ENCODE measurements at places on chromosomes 5 and 9.

- no peak for DNase-seq
These were observed 7.7 kb downstream of the FBXO38 start for GRCh38 chr5:148391422-148391821.

- DNase-seq, result peak; percentile 37
These were observed 10.6 kb downstream of the PRR7 start for GRCh38 chr5:177456976-177457851.

GRCh38 chr9:95239071-95239470 lies 78.4 kb downstream of the FANCC start:
- no peak for DNase-seq

DNA sequence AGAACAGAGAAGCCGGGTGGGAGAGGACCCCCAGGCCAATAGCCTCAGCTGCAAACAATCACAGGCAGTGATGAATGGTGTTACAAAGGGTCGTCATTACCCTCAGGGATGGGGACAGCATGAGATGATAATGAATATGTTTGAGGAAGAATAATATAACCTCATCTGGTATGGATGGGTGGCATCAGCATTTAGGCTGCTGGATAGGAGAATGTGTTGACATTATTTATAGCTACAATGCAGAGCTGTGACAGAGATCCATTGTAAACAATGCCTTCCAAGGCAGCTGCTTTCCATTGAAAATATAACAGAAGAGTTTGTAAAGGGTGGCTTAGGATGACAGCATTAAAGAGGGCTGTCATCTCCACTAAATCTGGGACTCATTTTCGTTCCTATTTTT lies 365.5 kb downstream of the KCNN2 start:
- no peak for DNase-seq

DNA sequence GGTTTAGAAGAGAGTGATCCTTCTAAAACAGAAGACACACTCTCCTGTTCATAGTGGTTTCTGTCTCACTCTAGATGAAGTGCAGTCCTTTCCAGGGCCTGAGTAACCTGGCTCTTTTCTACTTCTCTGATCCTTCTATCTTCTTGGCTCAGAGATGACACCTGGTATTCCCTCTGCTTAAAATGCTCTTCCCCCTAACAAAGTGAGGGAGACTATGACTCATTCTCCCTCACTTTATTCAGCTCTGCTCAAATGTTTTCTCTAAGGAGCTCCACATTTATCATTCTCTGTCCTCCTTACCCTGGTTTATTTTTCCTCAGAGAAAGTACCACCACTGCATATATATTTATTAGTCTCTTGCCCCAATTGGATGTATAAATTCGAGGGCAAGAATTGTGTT lies 24.6 kb downstream of the TUT7 start:
- no peak for DNase-seq

DNA sequence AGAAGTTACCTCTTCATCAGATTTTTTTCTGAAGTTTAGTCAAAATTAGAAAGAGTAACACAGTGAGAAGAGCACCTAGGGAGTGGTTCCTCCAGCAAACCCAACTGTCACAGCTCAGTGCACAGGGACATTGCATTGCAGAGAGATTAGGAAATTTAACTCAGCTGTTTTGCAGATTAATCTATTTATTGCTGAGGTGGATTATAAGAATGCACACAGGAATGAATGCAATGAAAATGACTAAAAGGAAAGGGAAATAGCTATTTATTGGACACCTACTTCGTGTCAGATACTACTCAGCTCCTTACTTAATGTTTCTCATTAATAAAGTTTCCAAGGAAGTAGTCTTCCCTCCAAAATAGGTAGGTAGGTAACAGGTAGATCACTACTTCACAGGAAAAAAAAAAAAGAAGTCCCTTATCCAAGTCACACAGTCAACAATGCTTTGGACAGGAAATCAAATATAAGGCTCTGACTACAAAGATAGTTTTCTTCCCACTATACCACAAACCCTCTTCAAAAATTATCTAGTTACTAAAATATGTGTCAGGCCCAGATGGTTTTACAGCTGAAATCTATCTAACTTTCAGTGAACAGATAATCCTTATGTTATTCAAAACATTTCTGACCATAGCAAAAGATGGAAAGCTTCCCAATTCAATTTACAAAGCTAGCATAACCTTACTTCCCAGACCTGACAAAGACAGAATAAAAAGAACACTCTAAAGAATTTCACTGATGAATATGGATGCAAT lies 442.2 kb upstream of the MPDZ start:
- DNase-seq, result no peak

DNA sequence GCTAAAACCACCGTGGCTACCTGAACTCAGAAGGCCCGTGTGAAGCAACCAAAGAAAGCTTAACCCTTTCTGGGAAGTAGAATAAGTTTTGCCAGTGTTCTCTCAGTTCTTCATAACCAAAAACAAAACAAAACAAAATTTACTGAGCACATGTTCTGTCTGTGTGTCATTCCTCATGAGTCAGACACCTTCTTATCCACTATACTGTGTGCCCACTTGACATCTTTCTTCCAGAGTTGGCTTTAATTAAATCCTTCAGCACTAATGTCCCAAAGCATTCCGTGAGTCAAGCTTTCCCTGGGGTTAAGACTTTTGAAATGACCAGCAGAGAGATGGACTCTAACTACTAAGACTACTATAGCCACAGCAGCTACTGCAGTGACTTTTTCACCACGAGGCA lies 61.3 kb downstream of the GLIS3 start:
- DNase-seq, result no peak

- DNase-seq, result no peak
These were observed 13.8 kb downstream of the PSD2 start for GRCh38 chr5:139809331-139809810.

DNA sequence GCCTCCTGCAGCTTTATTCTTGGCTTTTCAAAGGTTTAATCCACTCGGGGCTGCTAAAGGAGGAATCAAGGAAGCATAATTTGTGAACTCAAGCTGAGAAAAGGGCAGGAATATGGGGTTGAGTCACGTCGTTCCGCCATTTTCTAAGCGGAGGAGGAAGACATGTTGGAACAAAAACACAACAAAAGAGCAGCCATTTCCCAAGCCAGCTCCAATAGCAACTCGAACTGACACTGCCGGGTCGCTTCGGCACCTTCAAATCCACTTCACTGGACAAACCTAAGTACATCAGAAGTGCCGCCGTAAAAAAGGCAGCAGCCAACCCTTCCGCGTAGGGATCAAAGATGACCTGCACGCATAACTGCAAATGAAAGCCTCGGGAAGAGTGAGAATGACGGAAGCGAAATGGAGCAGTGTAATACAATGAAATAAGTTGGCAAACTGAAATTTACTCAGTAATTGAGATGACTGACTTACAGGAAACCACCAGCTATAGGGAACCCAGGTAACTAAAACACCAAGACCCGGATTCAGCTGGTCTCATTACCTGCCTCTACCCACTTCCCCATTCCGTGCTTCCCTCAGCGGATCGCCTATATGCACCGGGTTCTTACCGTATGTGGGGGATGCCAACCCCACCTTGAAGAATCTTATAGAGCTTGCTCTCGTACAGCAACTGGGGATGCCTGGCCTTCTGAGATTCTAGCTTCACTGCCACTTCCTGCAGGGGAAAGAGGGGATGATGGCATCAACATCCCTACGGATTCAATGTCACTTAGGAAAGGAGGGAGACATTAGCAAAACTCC lies 1.6 kb downstream of the CSNK1A1 start:
- no peak for DNase-seq

- peak; percentile 14 for DNase-seq
These were observed at the start of gene TMOD1 for GRCh38 chr9:97501177-97501971. TSS of gene TMOD1 (plus strand) at chr9:97501666. CDS start at chr9:97524189, 22,523 bp downstream.

DNA sequence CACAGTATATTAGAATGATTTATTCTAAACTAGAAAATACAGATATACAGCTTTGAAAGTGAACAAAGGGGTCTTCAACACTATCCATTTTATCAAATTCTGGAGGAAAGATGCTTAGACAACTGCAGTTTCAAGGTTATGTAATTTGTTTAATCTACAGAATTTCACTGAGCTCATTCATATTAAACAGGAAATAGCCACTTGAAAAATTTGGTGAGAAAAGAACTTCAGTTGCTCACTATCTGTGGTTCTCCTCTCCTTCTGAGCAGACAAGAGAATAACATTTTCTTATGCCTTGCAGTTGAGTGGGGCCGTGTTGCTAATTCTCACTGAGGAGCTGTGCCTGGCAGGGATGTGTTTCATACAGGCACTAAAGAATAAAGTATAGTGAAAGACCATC lies 1428.2 kb downstream of the CDH12 start:
- DNase-seq, result no peak

DNA sequence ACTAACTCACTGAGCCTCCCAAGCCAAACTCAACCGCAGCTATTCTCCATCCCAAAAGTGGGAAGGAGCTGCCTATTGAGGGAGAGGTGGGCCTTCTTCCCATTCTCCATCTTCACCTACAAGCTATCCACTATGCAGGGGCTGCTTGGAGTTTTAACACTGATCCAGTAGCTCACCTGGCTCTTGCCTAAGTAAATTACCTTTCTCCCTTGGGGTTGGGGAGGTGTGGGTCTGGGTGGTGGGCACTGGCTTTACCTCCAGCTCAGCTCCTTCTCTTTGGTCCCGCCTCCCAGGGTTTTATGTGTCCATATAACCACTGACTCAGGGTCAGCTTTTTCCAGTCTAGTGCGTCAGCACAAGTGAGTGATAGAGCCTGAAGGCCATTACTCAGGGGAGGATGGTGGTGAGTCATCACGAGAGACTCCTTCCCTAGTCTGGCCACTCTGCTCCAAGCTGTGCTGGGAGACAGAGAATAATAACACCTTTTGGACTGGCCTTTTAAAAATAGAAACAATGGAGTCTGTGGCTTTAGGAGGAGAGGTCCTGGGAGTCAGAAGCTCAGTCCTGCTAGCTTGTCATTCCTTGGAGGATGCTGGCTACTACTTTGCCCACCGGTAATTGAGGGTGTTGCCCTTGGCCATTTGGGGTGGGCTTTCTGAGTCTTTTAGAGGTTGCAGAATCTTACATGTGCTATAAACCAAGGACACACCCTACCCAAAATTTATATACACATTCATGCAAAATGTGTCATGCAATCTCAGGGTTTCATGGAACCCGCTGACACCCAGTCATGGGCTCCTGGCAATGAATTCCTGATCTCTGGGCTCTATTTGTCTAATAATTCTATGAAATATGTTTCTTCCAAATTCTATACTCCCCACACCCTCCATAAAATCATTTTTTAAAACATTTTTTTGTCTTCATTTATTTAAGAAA lies 35.6 kb upstream of the ATP6V1G1 start:
- no peak for DNase-seq

DNA sequence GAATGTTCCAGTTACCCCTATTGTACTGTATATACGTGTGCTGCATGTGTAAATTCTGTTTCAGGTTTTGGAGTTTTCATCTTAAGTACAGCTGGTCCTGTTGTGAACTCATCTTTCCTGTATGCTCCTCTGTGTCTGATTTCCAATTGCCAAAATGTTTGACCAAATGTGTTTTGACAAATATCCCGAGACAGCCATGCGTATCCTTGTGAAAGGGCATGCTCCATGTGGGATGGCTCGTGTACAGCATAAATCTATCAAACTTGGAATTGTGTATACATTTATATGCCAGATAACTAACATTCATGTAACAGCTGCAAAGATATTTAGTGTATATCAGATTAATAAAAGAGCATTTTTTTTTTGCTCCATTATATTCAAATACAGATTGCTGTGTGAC lies 69.5 kb upstream of the IQGAP2 start:
- no peak for DNase-seq

GRCh38 chr9:121233906-121234831 lies 32.5 kb upstream of the RAB14 start:
- DNase-seq, result no peak

DNA sequence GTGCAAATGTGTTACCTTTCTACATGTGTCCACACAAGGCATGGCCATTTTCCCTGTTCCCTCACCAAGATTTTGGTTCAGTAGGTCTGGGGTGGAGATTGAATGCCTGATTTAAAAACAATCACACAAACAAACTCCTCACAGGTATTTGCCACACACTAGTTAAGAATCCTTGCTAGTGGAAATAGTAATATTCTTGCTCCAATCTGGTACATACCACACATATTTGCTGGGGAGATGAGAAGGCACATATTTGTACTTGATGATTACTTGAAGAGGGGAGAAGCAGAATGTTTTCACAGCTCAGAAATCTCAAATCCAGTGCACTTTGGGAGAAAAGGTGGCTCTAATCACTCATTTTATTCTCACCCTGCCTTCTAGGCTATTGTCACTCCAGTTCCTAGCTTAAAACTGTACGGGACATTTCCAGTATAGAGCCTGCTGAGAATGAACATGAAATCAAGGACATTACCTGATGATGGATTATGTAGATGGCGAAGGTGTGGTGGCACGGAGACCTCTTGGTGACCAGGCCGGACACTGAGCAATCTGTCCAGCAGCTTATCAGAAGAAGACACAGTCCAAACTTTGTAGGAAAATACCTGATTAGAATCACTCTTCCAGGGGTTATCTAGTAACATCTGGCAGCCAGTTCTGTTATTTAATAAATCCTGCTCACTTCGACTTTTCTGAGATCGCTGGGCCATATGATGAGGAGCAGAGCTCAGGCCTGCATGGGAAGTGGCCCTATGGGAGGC lies 116.1 kb upstream of the IL6ST start:
- DNase-seq, result no peak

DNA sequence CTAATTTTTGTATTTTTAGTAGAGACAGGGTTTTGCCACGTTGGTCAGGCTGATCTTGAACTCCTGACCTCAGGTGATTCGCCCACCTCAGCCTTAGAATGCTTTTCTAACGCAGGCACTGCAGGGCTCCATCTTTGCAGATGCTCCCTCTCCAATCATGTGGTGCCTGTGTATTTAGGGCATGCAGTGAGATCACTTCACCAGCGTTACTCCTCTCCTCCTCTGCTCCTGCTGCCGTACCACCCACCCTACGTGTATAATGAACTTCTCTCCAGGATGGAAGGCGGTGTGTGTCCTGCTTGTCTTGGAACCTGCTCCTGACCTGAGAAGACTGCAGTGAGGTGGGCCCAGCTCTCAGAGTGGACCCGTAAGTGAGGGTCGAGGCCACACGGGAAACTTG lies 13.6 kb upstream of the CFAP157 start:
- no peak for DNase-seq

- no peak for DNase-seq
These were observed 6.2 kb downstream of the REEP5 start for GRCh38 chr5:112915831-112916230.

GRCh38 chr5:148880197-148880596 lies 53.8 kb downstream of the ADRB2 start:
- no peak for DNase-seq

GRCh38 chr9:101139082-101139481 lies 110.6 kb downstream of the PLPPR1 start:
- no peak for DNase-seq

DNA sequence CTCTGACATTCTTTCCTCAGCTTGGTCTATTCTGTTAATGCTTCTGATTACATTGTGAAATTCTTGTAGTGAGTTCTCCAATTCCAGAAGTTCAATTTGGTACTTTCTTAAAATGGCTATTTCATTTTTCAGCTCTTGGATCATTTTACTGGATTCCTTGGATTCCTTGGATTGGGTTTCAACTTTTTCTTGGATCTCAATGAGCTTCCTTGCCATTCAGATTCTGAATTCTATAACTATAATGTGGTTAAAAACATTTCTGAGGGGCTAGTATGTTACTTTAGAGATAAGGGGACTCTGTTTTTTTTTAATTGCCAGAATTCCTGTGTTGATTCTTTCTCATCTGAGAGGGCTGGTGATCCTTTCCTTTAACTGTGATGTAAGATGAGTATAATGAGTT lies 136.4 kb downstream of the MCTP1 start:
- no peak for DNase-seq

All from stimulated activated CD4-positive, alpha-beta T cell treated with anti-CD3 and anti-CD28 coated beads, Interleukin-12 subunit alpha, Interleukin-12 subunit beta, amount 100 ng/mL, for 24 hours (primary cell).